Stimulated activated CD8-positive, alpha-beta memory T cell treated with anti-CD3 and anti-CD28 coated beads, Interleukin-2, amount 100 ng/mL, for 1 hour (primary cell): ENCODE measurements at places on chromosomes 11 and 22.

GRCh38 chr22:24514241-24515026 lies 19.3 kb downstream of the UPB1 start:
- DNase-seq: no peak

DNA sequence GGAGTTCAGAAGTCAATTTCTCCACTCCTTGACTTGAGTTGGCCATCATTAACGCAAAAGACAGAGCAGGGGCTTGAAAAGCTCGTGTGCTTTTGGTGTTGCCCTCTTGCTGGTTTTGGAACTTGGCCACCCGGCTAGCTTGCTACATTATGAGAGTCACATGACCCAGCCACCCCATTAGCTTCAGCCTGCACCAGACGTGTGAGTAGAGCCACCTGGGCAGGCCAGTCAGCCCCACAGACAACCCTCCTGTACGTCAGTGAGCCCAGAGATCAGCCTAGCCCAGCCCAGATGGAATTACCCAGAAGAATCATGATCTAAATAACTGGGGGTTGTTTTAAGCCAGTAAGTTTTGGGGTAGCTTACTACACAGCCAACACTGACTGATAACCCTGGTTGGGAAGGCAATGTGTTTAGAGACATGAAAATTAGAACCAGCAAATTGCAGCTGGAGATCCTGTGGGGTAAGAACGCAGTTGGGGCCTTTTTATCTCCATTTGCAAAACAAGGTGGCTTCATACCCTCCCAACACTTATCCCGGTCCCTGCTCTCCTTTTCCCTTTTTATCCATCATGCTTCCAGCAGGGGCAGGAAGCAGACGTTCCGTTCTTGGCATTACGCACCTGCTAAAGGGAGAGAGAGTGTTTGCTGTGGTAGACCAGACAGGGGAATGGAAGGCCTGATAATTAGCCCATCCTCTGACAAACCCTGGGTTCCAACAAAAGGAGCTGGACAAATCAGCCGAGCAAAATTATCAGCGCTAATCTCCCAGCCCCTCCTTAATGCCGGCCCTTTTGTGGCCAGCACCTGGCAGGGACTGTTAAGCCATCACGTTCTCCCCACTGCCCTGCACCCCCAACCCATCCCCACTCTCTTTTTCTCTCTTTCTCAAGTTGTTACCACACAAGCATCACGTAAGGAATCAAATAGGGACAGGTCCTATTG lies 548.7 kb upstream of the CADM1 start:
- DNase-seq: no peak

DNA sequence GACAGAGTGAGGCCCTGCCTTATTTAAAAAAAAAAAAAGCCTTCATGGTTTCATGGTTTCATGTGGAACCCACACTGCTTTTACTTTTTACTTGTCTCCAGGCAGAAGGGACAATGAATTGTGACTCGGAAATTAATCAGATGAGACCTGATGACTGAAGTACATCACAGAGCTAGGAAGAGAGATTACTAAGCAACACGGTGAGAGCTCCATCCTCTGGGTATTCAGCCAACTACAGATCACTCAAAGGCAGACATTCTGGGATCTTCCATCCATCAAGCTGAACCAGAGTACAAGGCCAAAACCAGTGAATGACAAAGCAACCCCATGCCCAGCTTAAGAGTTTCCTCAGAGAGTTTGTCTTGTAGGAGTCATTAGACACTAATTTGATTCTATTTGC lies 433.2 kb downstream of the SOX6 start:
- no peak for DNase-seq

DNA sequence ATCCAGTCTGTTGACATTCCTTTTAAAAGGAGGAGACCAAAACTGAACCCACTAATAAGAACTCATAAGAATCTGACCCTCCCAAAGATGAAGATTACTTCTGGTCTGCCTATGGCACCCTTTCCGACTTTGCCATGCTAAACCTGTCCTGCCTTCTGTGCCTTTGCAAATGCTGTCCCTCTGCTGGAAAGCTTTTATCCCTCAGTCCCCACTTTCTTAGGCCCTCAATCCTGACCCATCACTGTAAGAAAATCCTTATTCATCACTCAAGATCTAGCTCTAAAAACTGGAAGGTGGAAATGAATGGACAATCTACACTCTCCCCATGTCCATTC lies 10.4 kb downstream of the MPZL3 start:
- DNase-seq: no peak

DNA sequence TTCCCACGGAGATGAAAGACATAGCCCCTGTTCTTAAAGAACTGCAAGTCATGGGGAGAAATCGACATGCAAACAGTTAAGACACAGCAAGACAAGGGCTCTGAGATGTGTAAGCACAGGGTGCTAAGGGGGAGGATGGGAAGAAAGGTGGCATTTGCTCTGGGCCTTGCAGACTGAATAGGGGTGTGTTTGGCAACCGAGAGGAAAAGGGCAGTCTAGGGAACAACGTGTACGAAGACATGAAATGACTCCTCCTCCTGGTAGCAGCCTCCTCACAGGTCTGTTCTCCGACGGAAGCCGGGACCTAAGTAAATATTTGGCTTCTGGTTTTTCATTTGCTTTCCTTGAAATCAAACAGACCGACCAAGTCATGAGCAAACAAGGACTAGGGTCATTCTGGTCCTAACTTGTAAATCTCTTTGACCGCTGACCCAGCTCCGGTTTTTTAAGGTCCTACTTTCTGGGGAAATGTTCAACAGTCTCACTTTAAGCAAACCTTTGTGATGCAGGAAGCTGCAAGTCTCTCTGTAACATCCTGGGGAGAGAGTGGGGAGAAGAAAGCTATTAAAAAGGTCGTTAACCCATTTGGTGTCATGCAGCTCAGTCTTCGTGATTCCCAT lies 19.7 kb downstream of the NNMT start:
- no peak for DNase-seq

- DNase-seq: no peak
These were observed 883.0 kb downstream of the TBC1D22A start for GRCh38 chr22:47645450-47645914.

DNA sequence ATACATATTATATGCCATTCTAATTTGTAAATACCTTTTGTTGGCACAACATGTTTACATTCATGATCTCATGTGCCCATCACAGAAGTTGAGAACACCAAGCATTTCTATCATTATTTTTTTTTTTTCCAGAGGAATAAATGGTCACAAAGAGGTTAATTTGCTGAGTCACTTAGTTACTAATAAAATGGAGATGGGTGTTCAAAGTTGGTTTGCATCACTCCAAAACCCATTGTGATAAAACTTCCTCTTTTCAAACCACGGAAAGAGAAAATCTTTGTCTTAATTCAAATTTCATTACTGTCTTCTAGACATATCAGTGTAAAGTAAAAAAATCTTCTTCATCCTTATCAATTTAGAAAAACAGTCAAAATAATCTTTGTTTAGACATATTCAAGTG lies 636.8 kb upstream of the CCDC179 start:
- DNase-seq: no peak

DNA sequence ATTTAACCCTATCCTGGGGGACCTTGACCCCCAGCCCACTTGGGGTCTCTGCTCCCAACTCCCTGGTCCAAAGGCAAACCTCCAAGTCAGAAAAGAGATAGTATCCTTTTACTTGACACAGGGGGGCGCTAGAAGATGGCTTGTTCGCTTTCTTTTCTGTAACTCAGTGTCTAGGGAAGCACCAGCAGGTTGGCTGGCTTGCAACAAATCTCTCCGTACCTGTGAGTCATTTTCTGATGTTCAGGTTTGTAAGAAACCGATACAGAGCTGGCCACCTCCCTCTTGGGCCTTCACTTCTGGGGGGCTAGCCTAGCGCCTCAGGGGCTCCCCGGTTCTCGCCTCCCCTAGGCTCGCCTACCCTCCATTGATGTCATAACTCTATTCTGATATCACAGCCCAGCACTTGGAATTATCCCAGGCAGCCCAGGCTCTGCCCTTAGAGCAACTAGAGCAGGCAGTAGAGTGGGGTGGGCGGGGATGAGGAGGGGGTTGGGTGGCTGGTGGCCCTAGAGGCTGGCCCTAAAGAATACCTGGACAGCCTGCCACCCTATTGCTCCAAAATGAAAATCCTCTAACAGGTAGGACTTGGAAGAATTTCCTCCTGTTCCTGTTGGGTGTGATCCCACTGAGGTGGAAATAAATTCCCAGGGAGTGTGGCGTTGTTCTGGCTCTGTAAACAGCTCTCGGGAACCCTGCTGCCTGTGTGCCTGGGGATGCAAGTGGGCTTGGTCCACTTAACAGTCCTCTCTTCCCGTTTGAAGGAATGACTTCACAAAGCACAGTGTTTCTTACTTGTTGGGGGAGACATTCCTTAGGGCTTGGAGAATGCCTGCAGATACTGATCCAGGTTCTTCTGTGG lies 69.4 kb downstream of the OSBP2 start:
- DNase-seq: peak; percentile 9

DNA sequence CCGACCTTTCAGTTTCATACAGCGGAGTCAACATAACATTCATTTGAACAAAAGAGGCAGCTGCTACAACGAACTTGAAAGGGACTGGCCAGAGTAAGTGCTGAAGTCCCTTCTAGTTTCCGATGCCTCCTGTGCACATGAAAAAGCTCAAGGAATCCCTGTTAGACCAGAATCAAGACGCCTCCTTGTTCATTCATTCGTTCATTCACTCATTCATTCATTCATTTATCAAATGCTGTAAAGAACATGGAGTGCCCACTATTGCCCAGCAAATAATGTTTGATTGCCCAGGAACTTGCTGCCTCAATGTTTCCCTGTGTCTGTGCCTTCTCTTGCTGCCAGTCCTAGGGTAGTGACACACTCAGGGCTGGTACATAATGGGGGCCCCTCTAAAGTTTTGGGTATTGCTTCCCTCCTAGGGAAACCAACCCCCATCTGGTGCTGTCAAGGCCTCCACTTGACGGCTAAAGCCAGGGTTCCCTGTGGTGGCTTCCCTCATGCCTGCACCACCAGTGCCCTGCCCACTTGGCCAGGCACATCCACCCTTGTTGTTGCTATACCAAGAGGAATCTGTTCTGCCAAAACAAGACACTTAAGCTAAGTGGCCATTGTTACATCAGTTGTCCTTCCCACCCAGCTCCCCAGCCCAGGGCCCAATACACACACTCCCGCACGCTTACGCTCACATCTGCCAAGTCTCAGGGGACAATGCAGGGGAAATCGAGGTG lies 3.8 kb downstream of the TMPRSS13 start:
- no peak for DNase-seq

GRCh38 chr11:62553080-62553838 lies 6.7 kb upstream of the AHNAK start:
- DNase-seq: no peak

DNA sequence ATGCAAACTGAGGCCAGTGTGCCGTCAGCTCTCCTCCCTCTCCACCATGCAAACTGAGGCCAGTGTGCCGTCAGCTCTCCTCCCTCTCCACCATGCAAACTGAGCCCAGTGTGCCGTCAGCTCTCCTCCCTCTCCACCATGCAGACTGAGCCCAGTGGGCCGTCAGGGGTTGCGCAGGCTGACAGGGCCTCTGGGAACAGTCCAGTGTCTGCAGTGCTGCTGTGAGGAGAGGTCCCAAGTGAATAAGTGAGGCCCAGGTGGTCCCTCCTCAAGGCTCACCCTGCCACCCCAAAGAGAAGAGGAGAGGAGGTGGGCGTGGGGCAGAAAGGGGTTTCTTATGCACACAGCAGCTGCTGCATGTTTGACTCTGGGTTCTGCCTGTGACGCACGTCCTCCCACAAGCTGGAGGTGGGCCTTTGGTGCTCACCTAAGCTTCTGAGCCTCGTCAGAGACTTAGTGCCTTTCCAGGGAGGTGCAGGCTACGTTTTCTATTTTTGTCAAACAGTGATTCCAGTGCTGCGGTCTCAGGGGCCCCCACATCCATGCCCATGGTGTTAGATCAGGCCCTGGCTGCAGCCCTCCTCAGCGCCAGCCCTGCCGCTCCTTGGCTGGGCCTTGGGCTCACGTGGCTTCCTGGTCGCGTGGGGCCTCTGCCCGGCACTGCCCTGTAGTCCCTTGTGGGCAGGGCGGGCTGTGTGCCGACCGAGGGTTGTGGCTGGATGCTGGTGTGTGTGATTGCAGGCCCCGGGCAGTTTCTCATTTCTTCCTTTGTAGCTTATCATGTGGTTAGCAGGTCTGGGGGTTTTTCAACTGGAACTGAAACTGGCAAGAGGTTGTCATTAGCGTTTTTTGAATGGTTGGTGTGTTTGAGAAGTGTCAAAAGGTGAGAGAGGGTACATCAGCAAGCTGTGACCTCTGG lies 7.1 kb downstream of the TPCN2 start:
- no peak for DNase-seq

DNA sequence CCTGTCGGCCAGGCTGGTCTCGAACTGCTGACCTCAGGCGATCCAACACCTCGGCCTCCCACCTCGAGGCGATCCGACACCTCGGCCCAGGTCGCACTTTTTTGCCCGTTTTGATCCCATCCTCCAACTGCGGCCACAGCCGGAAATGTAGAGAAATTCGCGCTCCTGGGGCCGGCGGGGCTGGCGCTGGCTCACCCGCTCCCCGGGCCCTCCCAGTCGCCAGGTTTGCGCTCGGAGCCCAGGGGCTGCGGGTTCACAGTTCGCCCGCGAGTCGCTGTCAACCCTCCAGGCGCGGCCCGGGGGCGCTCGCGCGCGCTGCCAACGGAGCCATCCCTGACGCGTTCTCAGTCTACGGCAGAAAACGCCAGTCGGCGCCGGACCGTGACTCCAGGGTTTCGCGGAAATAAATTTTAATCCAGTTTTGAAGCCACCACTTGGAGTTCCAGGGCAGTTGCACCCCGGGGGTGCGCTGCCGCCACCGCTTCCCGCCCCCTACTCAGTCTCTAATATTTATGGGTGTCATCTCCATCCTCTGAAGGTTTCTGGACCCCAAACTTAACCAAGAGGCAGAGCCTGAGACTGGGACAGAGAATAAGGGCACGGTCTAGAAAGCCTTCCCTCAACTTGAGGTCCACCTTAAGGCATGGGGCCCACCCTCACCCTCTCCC lies 1.5 kb upstream of the KLHDC7B start:
- peak; percentile 69 for DNase-seq

- no peak for DNase-seq
These were observed 33.6 kb downstream of the TMEM184B start for GRCh38 chr22:38239101-38239761.

GRCh38 chr11:66012946-66013761 lies 1.3 kb downstream of the CST6 start:
- DNase-seq: no peak

DNA sequence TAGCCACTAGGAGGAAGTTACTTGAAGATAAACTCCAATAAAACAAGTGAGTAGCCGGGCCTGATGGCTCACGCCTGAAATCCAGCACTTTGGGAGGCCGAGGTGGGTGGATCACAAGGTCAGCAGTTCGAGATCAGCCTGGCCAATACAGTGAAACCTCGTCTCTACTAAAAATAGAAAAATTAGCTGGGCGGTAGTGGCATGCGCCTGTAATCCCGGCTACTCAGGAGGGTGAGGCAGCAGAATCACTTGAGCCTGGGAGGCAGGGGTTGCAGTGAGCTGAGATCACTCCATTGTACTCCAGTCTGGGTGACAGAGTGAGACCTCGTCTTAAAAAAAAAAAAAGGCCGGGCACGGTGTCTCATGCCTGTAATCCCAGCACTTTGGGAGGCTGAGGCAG lies 34.0 kb upstream of the CLPB start:
- DNase-seq: no peak
